Psoas muscle (tissue), 8 donors: ENCODE measurements at places on chromosomes 1 and 21.

- no peak for DNase-seq
Observed at GRCh38 chr1:245310571-245311531, 156.1 kb downstream of the KIF26B start.

DNA sequence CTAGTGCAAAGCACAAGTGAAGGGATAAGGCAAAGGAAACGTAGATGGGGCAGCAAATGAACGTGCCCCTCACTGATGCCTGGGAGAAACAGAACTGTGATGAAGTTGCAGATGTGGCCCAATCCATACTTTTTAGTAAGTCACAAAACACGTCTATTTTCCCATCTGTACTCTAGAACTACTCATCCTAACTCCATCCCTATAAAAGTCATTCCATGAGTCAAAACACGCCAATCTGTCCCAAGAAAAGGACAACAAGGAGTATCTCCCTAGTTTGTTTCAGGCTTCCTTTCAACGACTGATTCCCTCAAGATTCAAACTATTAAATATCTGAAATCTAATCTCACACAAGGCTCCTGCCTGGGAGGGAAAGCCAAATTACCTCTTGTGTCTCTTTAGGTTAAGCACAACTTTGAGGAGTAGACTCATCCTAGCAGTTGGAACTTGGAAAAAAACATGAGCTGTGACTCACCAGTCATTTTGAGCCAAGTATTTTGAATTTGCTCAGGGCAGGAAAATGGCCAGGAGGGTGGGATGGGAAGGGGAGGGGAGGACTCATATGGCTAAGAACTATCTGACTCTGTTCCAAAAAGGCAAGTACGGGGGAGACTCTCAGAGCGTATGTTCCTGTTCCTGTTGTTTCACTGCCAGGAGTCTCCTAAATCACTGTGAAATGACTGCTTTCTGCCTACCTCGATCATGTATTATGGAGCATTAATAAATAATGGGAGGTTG, 214.5 kb upstream of the CAMK1G start:
- peak; percentile 23 for DNase-seq

DNA sequence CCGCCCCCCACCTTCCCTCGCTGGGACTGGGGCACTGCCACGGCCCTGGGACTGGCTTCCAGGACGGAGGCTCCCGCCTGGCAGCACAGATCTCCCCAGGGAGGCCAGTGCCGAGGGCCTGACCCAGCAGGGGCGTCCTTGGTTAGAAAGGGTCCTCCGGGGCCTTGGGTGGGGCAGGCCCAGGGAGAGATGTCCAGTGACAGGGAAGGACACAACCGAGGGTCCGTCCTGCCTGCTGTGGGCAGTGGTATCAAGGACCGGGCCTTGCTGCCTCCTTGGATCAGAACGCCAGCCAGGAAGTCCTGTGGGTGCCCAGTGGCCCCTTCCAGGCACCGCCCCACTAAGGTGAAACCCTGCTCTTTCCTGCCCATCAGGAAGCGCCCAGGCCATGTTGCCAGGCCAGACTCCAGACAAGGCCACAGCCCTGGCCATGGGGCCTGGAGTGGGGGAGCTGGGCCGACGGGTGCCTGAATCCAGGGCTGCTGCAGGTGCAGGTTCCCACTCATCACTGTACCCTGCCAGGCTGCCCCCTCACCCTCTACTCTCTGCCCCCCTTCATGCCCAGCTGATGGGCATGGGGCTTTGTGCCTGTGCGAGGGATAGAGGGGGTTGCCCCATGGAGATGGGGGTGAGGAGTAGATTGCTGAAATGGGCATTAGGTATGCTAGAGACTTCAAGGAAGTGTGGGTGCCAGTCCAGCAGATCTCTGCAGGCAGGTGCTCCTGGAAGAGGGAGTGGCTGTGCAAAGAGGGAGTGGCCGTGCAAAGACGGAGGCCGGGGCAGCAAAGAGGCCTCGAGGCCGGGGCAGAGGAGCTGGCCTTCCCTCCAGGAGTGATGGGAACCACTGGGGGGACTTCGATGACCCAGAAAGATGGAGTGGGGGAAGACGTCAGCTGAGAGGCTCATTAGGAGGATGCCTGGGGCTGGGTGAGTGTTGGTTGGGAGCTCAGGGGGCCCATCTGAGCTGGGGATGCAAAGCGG, 2.2 kb upstream of the PRKCZ start:
- no peak for DNase-seq

- DNase-seq: no peak
Observed at GRCh38 chr1:18954270-18955071, 2.0 kb downstream of the IFFO2 start.

- no peak for DNase-seq
Observed at GRCh38 chr1:61904354-61904753, 162.1 kb downstream of the PATJ start.

GRCh38 chr1:243420946-243421685, 165.3 kb downstream of the SDCCAG8 start:
- no peak for DNase-seq

GRCh38 chr1:207156826-207157225, 52.8 kb downstream of the C4BPA start:
- no peak for DNase-seq

DNA sequence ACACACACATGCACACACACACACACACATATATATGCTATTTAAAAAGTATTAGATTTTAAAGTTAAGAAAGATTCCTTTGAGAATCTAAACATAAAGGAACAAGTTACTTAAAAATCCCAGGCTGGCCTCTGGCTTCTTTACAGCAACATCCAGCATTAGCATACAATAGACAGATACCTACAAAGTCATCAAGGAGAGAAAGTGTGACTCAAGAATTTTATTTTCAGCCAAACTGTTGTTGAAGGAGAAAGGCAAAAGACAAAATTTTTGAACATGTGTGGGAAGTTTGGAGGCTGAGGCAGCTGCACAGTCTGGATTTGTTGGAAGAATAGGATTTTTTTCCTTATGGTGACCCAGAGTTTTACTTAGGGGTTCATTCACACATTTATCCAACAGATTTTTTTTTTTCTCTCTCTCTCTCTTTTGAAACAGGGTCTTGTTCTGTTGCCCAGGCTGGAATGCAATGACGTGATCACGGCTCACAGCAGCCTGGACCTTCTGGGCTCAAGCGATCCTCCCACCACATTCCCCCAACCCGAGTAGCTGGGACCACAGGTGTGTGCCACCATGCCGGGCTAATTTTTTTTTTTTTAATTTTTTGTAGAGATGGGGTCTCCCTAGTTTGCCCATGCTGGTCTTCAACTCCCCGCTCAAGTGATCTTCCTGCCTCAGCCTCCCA, 24.0 kb upstream of the SPOCD1 start:
- DNase-seq: no peak

GRCh38 chr1:29398431-29398830, 162.1 kb downstream of the PTPRU start:
- DNase-seq: no peak

DNA sequence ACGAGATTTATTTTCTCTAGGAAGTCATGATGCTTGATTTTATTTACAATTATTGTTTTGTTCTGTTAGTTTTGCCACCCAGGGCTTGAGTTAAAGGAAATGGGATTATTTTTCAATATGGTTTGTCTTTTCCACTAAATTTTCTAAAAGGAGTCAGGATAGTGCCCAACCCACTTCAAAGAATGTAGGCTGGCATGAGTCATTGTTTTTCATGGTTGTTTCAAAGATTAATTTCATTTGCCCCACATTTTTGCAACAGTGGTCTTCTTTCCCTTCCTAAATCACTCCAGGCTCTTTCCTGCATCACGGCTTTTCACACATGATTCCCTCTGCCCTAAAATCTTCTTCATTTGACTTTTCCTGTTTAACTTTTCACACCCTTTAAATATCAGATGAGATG, 2.5 kb downstream of the SLAMF6 start:
- DNase-seq: no peak

GRCh38 chr1:181091309-181092040, 3.0 kb downstream of the IER5 start:
- DNase-seq: no peak

DNA sequence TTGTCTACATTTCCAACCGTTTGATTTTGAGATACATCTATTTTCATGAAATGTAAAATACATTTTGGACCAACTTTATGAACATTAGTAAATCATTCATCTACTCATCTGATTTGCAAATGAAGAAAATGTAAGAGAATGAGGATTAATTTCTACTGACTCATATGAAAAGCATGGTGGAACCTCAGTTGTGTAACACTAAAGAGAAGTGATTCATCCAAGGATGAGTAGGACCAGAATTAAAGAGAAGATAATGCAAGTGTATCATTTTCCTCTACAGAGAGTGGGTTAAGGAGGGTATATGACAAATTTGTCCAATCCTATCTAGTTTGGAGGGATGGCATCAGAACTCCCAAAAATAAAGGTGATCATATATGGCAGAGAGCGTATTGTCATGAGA, 1967.6 kb downstream of the MRPL39 start:
- DNase-seq: no peak

- peak; percentile 55 for DNase-seq
Observed at GRCh38 chr1:1631782-1632420, at the start of gene MMP23B. Gene MMP23B, plus strand, starts transcription at chr1:1632173. Its CDS starts 46 bp downstream, at chr1:1632219.

GRCh38 chr1:43421976-43422750, 31.6 kb downstream of the HYI start:
- DNase-seq: no peak

GRCh38 chr21:45410151-45410864, 5.3 kb downstream of the COL18A1 start:
- peak; percentile 56 for DNase-seq

- no peak for DNase-seq
Observed at GRCh38 chr1:199085903-199086302, 447.1 kb downstream of the PTPRC start.

- DNase-seq: no peak
Observed at GRCh38 chr1:69833536-69833935, 265.8 kb downstream of the LRRC7 start.

DNA sequence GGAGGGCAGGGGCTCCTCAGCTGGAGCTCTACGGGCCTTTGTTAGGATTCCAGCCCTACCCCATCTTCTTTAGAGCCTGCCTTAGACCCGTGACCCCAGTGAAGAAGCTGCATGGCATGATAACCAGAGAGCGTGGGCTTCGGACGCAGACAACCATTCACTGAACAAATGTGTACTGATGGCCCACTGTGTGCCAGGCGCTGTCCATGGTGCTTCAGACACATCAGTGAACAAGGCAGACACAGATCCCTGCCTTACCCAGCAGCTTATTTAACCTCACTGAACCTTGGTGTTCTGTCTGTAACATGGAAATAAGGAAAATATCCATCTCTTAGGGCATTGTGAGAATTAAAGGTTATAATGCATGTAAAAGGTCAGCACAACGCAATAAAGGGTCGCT, 9.5 kb downstream of the CHIT1 start:
- no peak for DNase-seq

GRCh38 chr1:236240675-236241074, 41.1 kb downstream of the ERO1B start:
- DNase-seq: no peak

DNA sequence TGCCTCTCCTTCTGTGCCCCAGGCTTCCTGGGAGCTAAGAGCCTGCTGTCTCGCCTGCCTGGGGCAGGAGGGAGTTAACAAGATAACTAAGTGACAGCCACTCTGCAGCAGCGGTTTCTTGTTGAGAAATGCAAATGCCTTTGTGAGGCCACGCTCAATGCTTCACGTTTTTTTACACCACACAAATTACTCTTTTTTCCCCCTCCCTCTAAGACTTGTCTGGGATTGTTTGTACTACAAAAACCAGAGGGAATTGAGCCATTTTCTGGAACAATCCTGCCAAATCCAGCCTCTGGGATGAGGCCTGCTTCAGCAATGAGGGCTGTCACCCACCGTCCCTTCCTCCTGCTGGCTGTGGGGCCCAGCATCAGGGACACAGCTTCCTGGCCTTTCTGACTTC, 119.6 kb downstream of the ACTL8 start:
- no peak for DNase-seq

DNA sequence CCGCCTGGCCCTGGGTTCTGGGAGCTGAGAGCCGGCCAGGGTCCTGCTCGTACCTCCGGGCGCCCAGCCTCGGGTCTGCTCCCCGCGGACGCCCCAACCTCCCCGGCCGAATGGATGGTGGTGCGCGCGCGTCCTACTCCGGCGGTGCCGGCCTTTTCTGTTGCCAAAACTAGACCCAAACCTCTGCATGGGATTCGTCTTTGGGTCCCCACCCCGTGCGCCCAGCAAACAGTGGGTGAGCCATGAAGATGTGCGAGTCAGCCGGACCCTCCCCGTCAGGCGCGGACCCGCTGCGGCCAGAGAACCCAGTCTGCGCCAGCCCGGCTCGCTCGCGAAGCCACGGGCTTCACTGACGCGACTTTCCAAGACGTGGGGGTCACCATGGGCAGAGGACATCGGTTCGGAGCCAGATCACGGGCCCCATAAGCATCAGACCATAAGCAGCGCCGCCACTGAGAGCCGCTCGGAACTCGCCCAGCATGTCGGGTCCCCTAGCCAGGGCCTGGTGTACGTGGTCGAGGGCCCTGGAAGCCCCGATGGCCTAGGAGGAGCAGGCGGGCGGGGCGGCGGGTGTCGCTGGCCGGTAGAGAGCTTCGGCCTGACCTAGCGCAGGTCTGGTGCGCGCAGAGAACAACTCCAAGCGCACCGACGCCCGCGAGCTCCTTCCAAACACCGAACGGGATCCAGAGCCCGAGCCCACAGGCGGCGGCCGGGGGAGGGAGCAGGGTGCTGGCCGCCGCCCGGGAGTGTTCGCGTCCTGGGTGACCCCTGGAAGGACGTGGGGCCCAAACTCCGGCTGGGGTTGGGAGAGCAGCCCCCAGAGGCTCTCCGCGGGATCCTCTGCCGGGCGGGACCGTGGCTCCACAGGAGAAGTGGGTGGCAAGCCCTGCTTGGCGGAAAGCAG, 1.0 kb upstream of the TP73 start:
- DNase-seq: no peak

DNA sequence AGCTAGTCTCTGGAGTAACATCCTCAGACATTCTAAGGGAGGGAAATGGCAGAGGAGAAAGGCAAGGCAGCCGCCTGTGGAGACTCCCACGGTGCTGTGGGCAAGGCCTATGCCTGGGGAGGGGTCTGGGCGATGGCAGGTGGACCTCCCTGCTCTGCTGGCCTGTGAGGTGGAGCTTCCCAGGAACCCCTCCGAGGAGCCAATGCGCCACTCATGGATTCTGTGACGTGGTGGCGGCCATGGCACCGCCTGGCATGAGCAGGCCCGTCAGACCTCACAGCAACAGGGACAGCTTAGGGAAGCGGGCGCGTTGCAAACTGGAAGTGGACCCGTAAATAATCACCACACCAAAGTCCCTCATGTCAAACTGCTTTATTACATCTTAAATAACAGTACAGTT, 6.7 kb upstream of the NADK start:
- no peak for DNase-seq

DNA sequence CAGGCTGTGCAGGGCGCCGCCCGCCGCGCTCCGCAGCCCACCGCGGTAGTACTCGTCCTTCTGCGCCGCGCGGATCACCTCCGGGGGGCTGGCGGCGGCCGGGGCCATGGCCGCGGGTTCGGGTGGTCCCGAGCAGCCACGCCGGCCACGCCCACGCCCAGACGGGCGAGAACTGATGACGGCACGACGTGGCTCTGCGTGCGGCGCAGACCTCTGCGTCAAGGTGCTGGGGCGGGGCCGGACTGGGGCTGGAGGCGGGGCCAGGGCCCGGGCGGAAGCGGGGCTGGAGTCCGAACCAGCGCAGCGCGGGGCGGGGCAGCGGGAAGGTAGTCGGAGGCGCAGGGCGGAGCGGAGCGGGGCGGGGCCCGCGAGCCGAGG, at the start of gene PEX10:
Gene PEX10, minus strand, starts transcription at position 170 of the 378 bp plus-strand sequence. Its CDS starts 62 bp downstream, at position 108.
- DNase-seq: peak; percentile 99
